ENCODE measurements at places on chromosomes 1 and 21.

DNA sequence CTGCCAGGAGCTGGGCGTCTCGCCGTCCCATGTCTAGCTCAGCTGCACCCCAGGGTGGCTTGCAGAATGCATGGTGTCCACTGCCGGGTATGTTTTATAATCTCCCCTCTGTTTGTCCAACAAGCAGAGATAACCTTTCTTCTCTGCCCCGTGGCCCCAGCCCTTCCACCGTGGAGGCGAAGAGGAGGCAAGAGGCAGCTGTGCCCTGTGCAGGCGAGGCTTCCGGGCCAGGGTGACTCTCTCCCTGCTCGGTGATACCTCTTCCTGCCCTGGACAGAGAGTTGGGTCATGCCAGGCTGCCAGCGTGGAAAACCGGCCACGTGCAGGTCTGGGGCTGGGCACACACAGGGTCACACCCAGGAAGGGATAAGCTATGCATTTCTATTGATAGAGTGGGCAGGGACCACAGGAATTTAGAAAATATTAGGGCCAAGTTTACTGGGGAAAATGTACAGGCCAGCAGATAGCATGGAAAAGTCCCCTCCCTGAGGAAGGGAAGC lies at the start of gene TFF2:
Gene TFF2 (minus strand): TSS at position 68 of the 500 bp plus-strand sequence. CDS start 37 bp downstream, at position 31.
- no peak for DNase-seq

DNA sequence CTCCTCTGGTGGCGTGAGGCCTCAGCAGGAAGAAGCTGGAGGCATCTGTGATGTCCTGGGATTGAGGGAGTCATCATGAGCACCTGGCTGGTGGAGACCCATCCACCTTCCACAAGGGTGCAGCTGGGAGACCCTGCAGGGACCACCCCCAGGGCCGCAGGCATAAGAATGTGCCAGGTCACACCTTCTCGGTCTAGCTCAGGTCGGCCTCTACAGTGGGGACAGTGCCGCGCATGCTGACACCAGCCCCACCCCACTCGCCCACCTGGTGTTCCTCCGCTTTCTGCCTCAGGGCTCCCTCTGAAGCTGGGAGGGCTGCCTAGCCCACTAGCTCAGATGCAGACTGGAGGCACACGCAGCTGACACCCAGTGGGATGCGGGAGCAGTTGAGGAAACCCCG lies 5.8 kb upstream of the PAQR7 start:
- DNase-seq = no peak

DNA sequence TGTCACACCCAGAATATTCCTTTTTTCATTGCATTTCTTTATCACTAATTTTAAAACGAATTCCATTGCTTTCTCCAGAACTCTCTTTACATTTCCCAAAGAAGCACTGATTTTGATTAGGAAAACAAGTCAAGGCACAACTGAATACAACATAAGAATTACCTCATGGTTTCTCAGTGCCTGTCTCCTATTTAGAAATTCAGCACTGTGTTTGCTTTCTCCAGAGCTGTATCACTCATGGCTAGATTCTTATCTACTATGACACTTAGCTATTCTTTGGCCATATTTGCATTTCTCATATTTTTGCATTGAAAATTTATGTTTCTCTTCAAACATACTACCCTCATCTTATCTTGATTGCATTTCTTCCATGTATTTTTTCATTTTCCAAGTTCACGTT lies 1402.0 kb downstream of the MRPL39 start:
- DNase-seq = no peak

- DNase-seq = no peak
Observed at GRCh38 chr1:245085508-245086095, 69.2 kb upstream of the KIF26B start.

GRCh38 chr1:87086120-87086519 lies 171.7 kb downstream of the HS2ST1 start:
- DNase-seq = no peak

DNA sequence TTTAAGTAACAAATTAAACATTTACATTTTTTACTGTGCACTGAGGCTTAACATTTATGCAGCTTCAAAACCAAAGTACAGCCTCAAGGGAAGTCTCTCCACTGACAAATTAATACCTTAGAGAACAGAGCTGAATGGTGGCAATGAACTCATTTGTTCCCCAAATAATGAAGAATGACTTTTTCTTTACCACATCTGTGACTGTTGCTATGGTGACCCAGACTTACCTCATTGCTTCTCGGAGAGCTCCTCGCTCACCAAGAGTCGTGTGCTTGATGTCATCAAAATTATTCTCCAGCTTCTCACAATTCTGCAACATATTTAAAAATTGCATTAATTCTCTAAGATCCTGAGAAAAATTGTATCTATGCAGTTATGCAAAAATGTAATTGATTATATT lies 92.9 kb downstream of the DPYD start:
- DNase-seq = no peak

GRCh38 chr21:17925000-17925610 lies 105.9 kb upstream of the C21orf91 start:
- DNase-seq = peak; percentile 10

DNA sequence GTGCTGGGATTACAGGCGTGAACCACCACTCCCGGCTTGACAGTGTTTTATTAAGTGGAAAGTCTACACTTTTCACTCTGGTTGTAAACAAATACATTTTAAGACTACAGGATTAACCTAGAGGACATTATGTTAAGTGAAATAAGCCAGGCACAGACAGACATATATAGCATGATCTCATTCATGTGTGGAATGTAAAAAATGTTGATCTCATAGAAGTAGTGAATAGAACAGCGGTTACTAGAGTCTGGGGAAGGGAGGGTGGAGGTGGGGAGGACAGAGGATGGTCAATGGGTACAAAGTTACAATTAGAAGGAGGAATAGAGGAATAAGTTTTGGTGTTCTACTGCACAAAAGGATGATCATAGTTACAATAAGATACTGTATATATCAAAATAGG lies 16.9 kb downstream of the CTH start:
- no peak for DNase-seq

GRCh38 chr1:245245021-245245667 lies 90.4 kb downstream of the KIF26B start:
- DNase-seq = no peak

DNA sequence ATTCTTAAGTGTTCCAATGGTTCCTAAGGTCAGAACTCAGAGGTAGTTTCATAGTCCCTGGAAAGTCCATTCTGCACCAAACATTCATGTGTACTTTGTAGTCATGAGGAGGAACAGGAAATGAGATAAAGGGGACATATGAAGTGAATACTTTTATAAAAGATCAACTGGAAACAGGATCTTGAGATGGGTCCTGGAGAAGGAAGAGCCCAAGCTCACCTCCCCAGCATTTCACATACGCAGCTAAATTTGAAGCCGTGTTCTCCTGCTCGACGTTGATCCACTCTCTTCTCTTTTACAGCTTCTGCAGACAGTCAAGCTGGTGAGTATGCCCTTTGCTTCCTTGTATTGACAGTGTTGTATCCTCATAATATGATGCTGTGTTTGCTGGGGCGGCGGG lies 429 bp downstream of the FCGR2A start:
- no peak for DNase-seq
